ENCODE measurements at places on chromosomes 2 and 18.

- DNase-seq: no peak
Observed at GRCh38 chr2:26850000-26850431, 2.1 kb downstream of the DPYSL5 start.

DNA sequence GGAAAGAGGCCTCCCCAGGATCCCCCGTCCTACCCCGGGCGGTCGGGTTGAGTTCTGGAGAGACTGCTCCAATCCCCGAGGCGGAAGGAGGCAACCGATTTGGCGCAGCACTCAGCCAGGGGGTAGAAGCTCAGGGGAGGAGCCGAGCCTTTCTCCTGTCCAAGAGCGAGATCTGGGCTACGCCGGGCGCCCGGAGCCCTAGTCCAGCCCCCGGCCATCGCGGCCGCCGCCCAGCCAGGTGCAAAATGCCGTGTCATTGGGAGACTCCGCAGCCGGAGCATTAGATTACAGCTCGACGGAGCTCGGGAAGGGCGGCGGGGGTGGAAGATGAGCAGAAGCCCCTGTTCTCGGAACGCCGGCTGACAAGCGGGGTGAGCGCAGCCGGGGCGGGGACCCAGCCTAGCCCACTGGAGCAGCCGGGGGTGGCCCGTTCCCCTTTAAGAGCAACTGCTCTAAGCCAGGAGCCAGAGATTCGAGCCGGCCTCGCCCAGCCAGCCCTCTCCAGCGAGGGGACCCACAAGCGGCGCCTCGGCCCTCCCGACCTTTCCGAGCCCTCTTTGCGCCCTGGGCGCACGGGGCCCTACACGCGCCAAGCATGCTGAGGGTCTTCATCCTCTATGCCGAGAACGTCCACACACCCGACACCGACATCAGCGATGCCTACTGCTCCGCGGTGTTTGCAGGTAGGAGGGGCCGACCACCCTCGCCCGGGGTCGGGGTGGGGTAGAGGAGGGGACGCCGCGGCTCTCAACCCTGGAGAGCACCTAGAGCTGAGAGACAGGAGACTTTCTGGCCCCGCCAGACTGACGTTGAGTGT, at the start of gene DYSF:
TSS of gene DYSF (plus strand) at position 158 of the 817 bp plus-strand sequence.
- peak; percentile 50 for DNase-seq

DNA sequence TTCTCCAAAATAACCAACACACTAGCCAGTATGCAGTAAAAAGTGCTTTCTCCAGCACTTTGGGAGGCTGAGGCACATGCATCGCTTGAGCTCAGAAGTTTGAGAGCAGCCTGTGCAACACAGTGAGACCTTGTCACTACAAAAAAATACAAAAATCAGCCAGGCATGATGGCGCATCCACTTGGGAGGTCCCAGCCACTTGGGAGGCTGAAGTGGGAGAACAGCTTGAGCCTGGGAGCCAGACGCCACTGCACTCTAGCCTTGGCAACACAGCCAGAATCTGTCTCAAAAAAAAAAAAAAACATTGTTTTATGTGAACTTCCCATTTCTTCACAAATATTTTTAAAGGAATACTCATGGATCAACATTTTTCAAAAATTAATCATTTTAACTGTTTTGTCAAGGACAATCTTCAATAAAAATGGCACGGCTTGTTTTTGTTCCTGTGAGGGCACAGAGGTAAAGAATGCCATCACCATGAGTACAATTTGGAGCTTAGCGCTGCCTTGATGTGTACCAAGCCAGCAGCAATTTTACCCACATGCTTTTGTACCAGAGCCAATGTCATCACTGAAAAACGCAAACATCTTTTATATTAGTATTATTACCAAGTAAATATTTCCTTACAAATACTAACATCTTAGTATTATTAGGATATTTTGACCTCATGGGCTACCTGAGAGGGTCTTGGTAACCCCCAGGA, 26.7 kb downstream of the RAB1A start:
- peak; percentile 54 for DNase-seq

GRCh38 chr2:72833084-72833714, 7.4 kb upstream of the EXOC6B start:
- DNase-seq: no peak

GRCh38 chr2:133726973-133727372, 158.7 kb upstream of the NCKAP5 start:
- no peak for DNase-seq

- DNase-seq: no peak
Observed at GRCh38 chr2:6754419-6754818, 111.3 kb downstream of the CMPK2 start.

DNA sequence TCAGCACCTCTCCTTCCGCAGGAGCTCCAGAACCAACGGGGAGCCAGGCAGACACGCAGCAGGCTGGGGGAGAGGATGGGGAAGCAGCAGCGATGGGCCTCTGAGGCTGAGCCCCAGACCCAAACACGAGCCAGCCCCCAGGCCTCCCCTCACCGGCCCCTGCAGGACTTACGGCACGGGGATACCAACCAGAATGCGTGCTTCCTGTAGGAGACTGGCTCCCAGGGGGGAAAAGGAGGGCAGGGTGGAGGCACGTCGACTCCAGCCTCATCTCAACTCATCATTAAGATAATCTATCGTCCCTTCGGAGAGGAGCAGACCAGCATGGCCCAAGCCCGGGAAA, 495.1 kb upstream of the MYT1L start:
- no peak for DNase-seq

DNA sequence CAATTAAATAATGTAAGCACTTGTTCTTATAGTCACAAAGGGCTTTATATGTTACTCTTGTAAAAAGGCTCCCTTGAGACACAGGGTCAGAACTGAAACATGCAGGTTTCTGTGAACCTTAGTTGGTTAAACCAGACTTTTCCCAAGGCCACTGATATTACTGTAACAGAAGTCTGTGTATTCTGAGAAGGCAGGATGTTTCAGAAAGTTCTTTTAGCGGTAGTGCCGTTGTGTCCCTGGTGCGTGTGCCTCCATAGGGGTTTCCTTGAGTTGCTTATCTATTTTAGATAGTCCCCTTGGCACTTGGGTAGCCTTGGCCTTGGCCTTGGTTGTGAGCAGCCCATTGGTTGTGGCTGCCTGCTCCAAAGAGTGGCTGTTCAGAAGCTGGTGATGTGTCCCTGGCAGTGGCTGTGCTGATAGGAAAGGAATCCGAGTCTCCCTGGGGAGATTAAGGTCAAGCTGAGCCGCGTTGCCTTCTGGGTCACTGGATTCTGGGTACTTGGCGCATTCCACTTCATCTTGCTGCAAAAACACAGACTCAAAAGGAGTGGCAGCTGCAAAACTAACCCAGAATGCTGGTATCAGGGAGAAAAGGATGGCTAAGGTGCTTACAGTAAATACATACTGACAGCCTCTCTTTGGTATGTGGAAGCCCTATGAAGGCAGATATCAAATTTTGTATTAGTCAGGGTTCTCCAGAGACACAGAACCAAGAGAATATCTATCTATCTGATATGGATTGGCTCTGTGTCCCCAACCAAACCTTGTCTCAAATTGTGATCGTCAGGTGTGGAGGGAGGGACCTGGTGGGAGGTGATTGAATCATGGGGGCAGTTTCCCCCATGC, 69.7 kb downstream of the FHOD3 start:
- no peak for DNase-seq

DNA sequence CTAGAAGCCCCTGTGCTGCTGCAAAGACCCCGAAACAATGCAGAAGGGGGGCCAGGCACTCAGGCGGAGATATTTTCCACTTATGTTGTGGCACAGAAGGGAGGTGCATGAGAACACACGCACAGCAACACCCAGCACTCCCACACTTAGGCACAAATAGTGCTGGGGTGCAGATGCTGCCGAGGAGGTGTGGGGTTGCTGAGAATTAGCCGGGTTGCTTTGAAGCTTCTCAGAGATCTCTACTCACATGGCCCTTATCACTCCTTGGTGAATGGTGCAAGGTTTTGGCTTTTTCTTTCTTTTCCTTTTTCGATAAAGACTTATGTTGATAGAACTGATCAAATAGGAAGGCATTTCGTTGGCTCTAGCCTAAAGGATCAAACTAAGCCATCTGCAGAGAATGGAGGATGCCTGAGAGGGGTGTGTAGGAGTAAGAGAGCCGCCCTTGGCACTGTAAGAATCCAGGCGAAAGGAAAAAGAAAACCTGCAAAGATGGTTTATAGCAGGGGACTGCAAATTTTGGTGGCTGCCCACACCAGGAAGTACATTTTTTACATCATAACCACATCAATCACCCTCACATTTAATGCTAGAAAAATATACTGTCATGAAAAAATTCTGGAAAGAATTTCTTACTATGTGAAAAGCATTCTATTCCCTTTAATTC, 27.9 kb upstream of the FHL2 start:
- no peak for DNase-seq

DNA sequence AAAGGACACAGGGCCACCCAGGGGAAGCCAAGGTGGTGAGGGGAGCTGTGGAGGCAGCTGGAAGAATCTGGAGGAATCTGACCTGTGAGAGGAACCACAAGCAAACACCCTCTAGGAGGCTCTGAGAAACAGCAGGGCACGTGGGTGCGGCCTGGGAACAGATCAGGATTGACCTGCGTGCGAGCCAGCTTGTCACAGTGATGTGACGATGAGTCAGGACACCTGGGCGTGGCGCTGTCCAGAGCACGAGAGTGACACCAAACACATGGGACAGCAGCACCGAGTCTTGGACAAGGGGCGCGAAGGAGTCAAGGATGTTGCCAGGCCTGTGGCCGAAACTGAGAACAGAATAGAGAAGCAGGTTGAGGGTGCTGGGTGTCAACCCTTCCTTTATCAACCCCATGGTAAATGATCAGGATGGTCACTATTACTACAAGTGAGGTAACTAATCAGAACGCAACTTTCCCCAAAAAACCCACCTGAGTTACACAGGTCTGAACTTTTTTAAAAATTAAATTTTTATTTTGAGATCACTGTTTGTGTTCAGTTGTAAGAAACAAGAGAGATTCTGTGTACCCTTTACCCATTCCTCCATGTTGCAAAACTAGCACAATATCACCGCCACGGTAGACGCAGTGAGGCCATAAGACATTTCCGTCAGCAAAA, 637 bp upstream of the SFT2D3 start:
- DNase-seq: no peak

DNA sequence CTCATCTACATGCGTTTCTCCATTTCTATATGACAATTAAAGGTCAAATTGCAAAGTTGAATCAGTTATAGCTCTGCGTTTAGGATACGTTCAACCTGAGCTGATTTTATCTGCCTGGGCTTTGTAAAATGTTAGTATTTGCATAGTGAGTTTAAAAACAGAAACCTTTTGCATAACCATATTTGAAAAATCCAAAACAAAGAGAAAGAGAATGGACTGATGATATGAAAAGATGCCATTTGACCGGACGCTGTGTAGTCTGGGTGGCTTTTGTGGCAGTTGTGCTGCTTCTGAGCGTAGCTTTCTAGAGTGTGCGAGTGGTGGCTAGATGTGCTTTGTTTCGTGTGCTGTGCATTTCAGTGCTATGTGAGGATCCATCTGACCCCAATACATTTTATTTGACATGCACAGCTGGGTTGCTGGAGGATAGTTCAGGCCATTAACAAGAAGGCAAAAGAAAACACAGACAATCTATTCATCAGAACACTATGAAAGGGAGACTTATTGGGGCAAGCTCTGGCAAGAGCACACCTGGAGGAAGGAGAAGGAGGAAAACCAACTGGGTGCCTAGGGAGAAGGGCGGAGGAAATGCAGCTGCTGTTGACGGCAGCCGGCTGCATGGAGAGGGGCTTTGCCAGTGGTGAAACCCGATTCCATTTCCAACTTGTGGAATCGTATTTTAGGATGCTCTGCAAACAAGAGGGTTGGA, 126.8 kb downstream of the ACOXL start:
- no peak for DNase-seq

DNA sequence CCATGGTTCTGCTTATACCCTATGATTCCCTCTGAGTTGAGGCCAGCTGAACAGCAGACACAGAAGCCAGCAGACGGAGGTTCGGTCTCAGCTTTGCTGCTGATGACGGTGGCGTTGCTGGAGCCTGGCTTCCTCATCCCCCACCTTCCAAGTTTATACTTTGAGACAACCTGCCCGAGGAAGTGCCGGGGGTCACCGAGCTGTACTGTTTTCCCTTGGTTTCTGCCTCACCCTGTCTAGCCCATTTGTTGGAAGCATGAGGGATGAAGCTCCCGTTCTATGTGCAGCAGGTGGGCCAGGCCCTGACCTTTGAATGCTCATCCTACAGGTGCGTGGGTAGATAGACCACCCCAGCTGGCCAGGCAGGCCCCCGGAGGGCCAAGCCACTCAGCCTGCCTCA, 117.3 kb downstream of the MYCN start:
- DNase-seq: no peak

DNA sequence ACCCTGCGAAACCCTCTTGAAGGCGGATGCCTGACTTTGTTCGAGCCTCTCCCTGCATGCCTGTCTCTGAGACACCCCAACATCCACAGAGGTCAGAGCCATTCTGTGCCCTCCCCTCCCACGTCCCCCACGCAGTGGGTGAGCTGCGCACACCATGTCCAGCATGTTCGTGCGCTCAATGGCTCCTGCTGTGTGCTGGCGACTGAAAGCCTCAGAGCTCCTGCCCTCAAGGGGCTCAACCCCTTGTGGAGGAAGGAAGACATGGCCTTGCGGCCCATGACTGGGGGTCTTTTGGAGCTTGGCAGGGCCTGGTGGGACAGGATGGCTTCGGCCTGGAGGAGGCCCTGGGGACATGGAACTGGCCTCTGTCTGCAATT, 45.7 kb downstream of the ANKMY1 start:
- no peak for DNase-seq

DNA sequence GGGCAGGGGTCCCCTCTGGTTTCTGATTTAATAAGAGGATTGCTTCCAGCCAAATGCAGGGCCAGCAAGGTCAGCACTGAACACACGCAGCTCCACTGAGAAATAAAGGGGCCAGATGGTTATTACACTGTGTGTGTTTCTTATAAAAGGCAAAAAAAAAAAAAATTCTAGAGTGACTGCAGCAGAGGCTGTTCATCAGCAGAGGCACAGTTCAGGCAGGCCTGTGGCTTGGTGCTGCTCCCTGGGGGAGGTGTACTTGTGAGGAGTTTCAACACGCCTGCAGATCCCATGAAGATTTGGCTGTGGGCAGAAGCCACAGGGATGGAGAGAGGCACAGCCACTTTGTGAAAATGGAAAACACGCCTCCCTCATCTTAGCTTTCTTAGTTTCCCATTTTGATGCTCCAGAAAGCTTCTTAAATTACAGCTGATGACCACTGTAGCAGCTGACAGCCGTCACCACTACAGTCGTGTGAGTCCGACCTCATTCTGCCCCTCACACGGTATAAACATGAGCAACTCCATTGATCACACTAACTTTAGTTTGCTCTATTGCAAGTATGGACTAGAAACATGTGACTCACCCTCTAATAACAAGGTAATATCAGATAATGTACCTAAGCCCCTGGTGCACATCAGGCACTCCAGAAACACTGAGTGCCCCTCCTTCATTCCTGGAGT, 726.5 kb upstream of the RAB6C start:
- no peak for DNase-seq

- DNase-seq: peak; percentile 93
Observed at GRCh38 chr2:33437297-33437696, 39.2 kb upstream of the RASGRP3 start.

DNA sequence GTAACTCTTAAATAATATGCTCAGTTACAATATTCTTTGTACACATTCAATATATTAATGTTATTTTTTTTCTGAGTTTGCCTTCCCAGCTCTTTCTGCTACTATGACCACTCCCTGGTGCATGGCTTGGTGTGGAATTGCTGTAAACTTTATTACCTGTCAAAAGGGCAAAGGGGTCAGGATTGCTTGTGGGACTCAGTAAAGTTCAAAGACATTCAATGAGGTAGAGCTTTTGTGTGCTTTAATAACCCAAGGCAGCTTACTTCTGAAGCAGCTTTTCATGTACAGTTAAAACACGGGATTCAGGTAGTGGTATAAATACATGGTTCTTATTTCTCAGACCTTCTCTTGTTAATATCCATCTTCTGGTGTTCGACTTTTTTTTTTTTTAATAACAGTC, 132.8 kb downstream of the MEIS1 start:
- no peak for DNase-seq

GRCh38 chr18:12327510-12328178, 19.6 kb downstream of the TUBB6 start:
- peak; percentile 82 for DNase-seq
